ELR (cell line): ENCODE measurements at places on chromosomes 6 and 20.

GRCh38 chr20:6122111-6122872 lies 538 bp downstream of the FERMT1 start:
- DNase-seq: peak; percentile 39

- peak; percentile 51 for DNase-seq
These were observed 44.7 kb downstream of the EYA2 start for GRCh38 chr20:46939031-46939965.

GRCh38 chr6:122128445-122128844 lies 271.0 kb upstream of the HSF2 start:
- no peak for DNase-seq

DNA sequence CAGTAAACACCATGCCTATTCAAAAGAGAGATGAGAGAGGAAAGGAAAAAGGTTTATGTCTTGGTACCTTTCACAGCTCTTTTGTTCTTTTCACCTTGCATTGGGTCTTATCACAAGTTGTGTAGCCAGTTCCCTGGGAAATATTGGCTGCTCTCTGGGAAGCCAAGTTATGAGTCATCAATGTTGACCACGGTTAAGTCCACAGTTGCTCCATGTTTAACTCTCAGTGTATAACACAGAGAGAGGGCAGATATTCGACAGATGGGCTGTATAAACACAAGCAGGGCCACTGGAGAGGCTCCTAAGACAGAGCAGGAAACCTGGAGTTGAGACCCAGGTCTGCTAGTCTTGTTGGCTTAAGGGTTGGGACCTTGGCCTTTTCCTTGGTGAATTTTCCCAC lies 718.6 kb downstream of the QKI start:
- no peak for DNase-seq

- DNase-seq: peak; percentile 97
These were observed 67.4 kb downstream of the MOXD1 start for GRCh38 chr6:132333639-132334520.

GRCh38 chr6:70604254-70604653 lies 37.5 kb downstream of the SDHAF4 start:
- no peak for DNase-seq
